ENCODE measurements at places on chromosomes 5 and 9. TPM values are rescaled to one million over a fixed set of nuclear protein-coding genes. Genes with fewer than 3 reads are reported as not detected.

DNA sequence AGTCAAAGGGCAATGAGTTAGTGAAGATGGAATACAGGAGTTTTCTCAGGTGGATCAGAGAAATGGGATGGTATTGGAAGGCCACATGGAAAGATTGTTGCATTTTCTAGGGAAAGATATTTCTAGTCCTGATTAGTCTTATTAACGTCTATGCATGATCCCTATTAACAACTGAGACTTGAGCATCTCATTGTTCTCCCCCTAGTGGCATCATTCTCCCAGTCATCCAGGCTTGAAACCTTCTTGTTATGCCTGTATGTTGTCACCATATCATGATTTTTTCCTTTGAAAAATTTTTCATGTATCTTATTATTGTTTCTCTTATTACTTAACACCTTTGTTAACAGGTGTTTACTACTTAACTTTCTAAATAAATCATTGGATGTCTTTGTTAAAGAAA is 34.4 kb downstream of the KIF2A start:
- H3K27ac ChIP-seq = no peak overlapping the region
- no peak overlapping the region for H3K4me3 ChIP-seq
- H3K4me1 ChIP-seq = no peaks in the 10 kb centered on the region
- no peaks in the 10 kb centered on the region for H3K27me3 ChIP-seq
- no peak for DNase-seq
- H3K36me3 ChIP-seq = no peaks in the 10 kb centered on the region

DNA sequence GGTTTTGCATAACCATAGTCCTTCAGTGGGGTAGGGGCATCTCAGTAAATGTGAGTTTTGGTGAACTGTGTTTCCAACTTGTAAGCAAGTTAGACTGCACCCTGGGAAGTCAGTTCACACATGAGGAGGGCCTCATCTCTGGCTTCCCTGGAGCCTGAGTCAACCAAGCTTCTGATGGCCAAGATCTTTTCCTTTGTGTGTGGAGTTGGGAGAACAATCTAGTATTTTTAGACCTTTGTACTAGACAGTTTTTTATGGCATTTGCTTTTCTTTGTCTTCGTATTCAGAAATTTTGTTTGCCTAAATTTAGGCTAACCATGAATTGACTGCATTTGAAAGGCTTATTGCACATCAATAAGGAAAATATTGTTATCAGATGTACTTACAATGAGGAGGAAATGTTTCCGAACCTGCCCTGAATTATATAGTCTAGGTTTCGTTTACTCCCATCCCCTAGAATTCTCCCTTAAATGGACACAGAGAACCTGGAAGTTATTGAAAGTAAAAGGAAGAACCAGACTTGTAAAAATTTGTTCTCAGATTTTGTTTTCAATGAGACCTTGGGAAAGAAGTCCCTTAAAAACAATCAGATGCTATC is 204.6 kb downstream of the AOPEP start:
- DNase-seq = no peak
- H3K4me3 ChIP-seq = no peak overlapping the region
- H3K27me3 ChIP-seq = no peaks in the 10 kb centered on the region
- peak overlapping the region; percentile 6 for H3K27ac ChIP-seq
- peaks cover 2% of the 10 kb centered on the region for H3K4me1 ChIP-seq

GRCh38 chr5:149409268-149409948 is 30.3 kb upstream of the IL17B start:
- H3K27ac ChIP-seq = peak overlapping the region; percentile 95
- peak; percentile 48 for DNase-seq
- H3K4me1 ChIP-seq = no peaks in the 10 kb centered on the region
- H3K36me3 ChIP-seq = no peaks in the 10 kb centered on the region

The FGF18 gene
- 15.2 TPM for total RNA-seq

GRCh38 chr5:100827481-100827889 is 75.6 kb downstream of the ST8SIA4 start:
- no peaks in the 10 kb centered on the region for H3K4me1 ChIP-seq
- H3K27ac ChIP-seq = no peak overlapping the region
- no peak for DNase-seq
- no peaks in the 10 kb centered on the region for H3K36me3 ChIP-seq
- H3K4me3 ChIP-seq = no peak overlapping the region

The PDZD2 gene
- 18.0 TPM for total RNA-seq

The THBS4 gene
- total RNA-seq = 2.9 TPM

- no peak overlapping the region for H3K27ac ChIP-seq
- H3K36me3 ChIP-seq = no peaks in the 10 kb centered on the region
- no peak for DNase-seq
Observed at GRCh38 chr9:93954434-93955061, 607 bp downstream of the BARX1 start.

GRCh38 chr9:32378993-32379729 is 5.3 kb upstream of the ACO1 start:
- no peaks in the 10 kb centered on the region for H3K27me3 ChIP-seq
- no peaks in the 10 kb centered on the region for H3K4me1 ChIP-seq
- H3K4me3 ChIP-seq = no peak overlapping the region
- H3K36me3 ChIP-seq = no peaks in the 10 kb centered on the region
- no peak overlapping the region for H3K27ac ChIP-seq

The ERAP2 gene
- total RNA-seq = 10.8 TPM

- DNase-seq = peak; percentile 50
- peak overlapping the region; percentile 93 for H3K4me3 ChIP-seq
Observed at GRCh38 chr5:180860273-180860886, 696 bp downstream of the ZFP62 start.

The CTNNAL1 gene
- 41.5 TPM for total RNA-seq

The ADRB2 gene
- total RNA-seq = 4.5 TPM

The UGT3A2 gene
- not detected for total RNA-seq

DNA sequence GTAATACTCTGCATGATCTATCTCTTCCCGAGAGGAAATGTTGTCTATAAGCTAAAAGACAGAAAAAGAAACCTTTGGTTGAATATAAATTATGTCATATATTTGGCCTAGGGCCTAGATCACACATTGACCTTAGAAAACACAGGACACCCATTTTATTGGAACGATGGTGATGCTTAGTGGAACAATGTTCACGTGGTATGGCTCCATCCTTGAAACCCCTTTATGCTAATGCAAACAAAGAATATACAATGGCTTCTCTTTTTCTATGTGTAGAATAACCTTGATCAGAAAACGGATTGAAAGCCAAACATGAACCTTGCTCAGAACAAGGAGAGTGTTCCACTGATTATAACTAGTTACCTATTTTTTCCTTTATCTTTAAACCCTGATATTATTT is 24.5 kb downstream of the MRPS27 start:
- H3K27me3 ChIP-seq = no peaks in the 10 kb centered on the region
- no peaks in the 10 kb centered on the region for H3K36me3 ChIP-seq
- no peak overlapping the region for H3K4me3 ChIP-seq
- no peak for DNase-seq
- H3K4me1 ChIP-seq = no peaks in the 10 kb centered on the region
- H3K27ac ChIP-seq = no peak overlapping the region

GRCh38 chr5:470961-471749 is 28.2 kb downstream of the EXOC3 start:
- H3K4me1 ChIP-seq = no peaks in the 10 kb centered on the region
- H3K27me3 ChIP-seq = no peaks in the 10 kb centered on the region
- H3K27ac ChIP-seq = no peak overlapping the region
- no peaks in the 10 kb centered on the region for H3K36me3 ChIP-seq

GRCh38 chr5:41093803-41094202 is 22.7 kb upstream of the MROH2B start:
- no peak overlapping the region for H3K4me3 ChIP-seq
- DNase-seq = no peak
- H3K36me3 ChIP-seq = no peaks in the 10 kb centered on the region
- no peaks in the 10 kb centered on the region for H3K4me1 ChIP-seq
- no peak overlapping the region for H3K27ac ChIP-seq
- H3K27me3 ChIP-seq = no peaks in the 10 kb centered on the region

- no peaks in the 10 kb centered on the region for H3K27me3 ChIP-seq
- H3K27ac ChIP-seq = no peak overlapping the region
- H3K4me3 ChIP-seq = no peak overlapping the region
Observed at GRCh38 chr5:139820130-139820529, 24.5 kb downstream of the PSD2 start.

The VCAN gene
- total RNA-seq = 849 TPM

The LCN9 gene
- total RNA-seq = not detected

The NMUR2 gene
- total RNA-seq = not detected

- H3K36me3 ChIP-seq = no peaks in the 10 kb centered on the region
- H3K4me1 ChIP-seq = no peaks in the 10 kb centered on the region
- no peak overlapping the region for H3K4me3 ChIP-seq
- peak; percentile 85 for DNase-seq
Observed at GRCh38 chr9:129487658-129488483, 133.0 kb downstream of the C9orf50 start.

The ZNF782 gene
- total RNA-seq = 9.5 TPM

- no peak overlapping the region for H3K4me3 ChIP-seq
- no peaks in the 10 kb centered on the region for H3K4me1 ChIP-seq
- H3K27me3 ChIP-seq = no peaks in the 10 kb centered on the region
- no peak overlapping the region for H3K27ac ChIP-seq
- no peak for DNase-seq
Observed at GRCh38 chr5:83729362-83729761, 8.7 kb upstream of the HAPLN1 start.

DNA sequence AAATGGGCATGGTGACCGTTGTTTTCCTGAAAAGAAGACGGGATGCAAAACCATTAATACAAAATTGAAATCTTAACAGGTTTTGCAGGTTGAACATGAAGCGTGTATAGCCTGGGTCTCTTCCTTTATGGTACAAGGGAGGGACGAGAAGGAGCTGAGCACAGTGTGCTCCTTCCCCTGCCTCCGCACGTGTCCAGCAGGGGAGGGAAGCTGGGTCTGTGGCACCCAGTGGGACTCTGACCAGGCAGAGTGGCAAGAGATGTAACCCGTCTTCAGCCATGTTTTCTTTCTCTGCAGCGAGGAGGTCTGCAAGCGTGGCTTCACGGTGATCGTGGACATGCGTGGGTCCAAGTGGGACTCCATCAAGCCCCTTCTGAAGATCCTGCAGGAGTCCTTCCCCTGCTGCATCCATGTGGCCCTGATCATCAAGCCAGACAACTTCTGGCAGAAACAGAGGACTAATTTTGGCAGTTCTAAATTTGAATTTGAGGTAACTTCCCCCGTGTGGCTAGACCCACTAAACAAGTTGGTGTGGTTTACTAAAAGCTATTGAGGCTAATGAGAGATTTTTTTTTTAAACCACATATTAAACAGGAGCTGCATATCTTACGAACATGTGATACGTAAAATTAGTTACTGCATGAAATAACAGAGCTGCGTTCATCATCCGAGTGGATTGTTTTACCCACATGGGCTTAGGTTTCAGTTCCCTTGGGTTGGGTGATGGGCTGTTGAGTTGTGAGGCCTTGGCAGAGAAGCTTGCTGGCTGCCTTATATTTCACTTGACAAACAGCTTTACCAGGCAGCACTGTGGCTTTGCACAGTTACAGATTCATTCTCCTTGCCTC is 143.7 kb downstream of the TRIO start:
- H3K4me1 ChIP-seq = peaks cover 4% of the 10 kb centered on the region
- no peak for DNase-seq
- peaks cover 7% of the 10 kb centered on the region for H3K36me3 ChIP-seq
- no peak overlapping the region for H3K4me3 ChIP-seq
- no peaks in the 10 kb centered on the region for H3K27me3 ChIP-seq
- no peak overlapping the region for H3K27ac ChIP-seq

All from aorta (tissue), 5 donors.